Stimulated activated CD8-positive, alpha-beta memory T cell treated with anti-CD3 and anti-CD28 coated beads, Interleukin-4, amount 100 ng/mL, for 48 hours (primary cell): ENCODE measurements at places on chromosomes 2 and 18.

DNA sequence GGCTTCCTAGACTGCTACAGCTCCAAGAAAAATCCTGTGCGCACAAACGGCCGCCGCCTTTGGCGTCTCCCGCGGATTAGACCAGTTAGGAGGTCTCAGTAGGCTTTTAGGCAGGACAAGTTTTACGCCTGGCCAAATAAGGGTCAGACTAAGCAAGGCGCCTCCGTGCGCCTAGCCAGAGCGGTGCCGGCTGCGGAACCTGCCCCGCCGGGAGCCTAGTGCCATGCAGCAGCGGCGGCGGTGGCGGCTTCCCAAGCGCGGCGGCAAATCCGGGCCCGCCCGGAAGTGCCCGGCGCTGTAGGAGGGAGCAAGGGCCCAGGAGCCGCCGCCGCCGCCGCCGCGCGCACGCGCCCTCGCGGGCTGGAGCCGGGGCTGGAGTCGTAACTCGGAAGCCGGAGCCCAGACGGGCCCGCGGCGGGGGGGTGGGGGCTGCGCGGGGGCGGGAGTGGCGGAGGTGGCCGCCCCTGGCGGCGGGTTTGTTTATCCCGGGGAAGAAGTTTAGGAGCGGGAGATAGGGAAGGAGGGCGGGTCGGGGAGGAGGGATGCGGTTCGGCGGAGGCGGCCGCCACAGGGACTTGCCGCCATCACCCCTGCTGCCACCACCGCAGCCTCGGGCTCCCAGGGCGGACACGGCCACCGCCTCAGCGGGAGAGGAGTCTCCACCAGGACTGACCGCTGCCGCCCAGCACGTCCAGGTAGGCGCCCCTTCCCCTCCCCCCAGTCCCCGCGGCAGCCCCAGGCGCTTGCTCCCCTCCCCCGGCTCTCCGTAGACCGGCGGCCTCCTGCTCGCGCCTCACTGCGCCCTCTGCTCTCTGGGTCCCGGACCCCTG lies at the start of gene SPOPL:
SPOPL (plus strand) TSS at position 346 of the 830 bp plus-strand sequence. CDS start 48,447 bp downstream, outside the sequence.
- DNase-seq: peak; percentile 87

DNA sequence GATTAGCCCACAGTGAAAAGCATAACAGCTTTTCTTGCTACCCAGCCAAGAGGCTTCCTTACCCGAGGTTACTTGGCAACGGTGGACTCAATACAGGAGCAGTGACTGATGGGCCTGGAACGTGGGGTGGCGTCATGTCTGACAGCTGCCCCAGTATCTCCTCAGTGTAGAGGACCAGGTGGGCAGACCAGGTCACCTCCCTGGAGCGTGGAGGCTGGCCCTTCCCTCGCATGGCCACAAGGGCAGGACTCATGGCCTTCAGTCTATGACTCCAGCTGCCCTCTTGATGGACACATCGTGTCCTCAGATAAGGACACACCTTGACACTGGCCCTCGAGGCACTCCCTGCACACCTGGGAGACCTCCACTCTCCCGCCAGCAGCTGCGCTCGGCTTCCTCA lies 6.4 kb downstream of the ASPRV1 start:
- no peak for DNase-seq

GRCh38 chr2:148968776-148969319 lies 69.7 kb upstream of the LYPD6B start:
- DNase-seq: no peak

DNA sequence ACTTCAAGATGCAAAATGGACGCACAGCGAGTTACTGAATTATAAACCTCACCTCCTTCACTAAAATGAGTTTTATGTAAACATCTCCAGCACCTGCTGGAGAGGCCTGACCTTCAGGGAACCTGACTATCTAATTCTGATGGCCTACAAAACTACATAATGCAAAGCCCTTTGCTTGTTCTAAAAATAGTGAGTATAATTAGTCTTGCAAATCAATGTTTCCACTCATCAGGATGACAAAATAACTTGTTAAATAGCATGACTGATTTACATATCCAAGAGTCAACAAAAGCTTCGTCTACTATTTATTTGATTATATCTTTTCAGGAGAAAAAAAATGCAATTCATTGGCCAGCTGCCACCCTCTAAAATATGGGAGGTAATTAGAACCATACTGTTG lies 326.3 kb upstream of the MC4R start:
- no peak for DNase-seq

GRCh38 chr2:105803337-105803736 lies 58.6 kb downstream of the NCK2 start:
- DNase-seq: no peak

- DNase-seq: no peak
These were observed 68.2 kb downstream of the UBR3 start for GRCh38 chr2:169895294-169895985.

DNA sequence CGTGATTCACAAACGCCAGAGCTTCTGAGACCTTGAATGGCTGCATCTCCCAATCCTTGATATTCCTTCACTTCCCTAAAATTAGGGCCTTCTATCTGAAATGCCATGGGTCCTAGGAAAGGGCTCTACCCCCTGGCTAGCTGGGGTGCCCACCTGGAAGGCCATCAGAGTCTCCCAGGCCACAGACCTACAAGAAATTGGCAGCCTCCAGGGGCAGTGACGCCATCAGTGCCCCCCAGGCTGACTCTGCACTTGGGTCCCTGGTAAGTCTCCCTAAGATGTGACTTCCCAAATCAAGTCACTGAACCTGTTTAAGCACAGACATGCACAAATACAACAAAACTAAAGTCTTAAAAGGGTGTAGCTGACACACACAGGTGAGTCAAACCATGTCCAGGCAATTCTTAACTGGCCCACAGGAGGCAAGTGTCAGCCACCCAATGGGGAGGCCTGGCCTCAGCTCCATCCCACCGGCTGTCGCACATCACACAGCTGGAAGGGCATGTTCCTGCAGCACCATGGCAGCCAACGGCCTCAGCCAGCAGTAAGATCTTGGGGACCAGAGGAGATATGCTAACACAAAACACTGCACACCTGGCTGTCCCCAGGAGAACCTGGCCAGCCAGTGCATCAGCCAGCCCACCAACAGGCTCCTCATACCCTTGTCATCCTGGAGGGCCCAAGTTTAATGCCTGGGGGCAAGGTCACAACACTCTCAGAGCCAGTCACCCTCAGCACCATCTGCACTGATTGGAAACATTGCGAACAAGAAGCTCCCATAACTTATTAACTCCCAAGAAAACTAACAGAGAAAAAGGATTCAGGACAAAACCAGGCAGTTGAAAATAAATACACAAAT lies 5.2 kb downstream of the PARD6G start:
- no peak for DNase-seq

DNA sequence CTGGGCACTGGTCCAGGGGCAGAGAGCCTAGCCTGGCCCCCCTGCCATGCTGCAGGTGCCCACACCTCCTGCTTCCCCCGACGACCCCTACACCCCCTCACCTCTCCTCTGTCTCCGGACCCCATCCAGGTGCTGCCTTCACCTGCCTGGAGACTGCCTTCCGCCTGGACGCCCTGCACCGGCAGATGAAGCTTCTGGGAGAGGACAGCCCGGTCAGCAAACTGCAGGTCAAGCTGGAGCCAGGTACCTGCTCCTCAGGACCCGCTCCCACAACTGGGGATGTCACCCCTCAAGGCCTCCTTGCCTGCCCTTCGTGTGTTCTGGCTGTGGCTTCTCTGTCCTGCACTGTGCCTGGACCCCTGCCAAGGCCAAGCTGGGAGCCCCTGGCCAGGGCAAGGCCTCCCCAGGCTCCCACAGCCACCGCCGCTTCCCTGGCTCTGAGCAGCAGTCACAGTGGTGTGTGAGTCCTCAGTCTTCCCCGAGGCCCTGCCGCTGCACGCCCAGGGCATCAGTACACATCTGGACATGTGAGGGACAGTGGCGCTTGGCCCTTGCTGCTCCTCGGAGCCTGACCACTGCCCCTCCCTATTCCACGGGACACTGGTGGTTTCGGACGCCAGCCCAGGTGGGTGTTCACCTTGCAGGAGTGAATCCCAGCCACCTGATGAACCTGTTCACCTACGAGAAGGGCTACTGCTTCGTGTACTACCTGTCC lies 6.3 kb downstream of the RNPEPL1 start:
- DNase-seq: no peak

GRCh38 chr2:232955856-232956255 lies 57.2 kb downstream of the NGEF start:
- no peak for DNase-seq

- DNase-seq: no peak
These were observed 281.9 kb downstream of the SRBD1 start for GRCh38 chr2:45329045-45329677.

DNA sequence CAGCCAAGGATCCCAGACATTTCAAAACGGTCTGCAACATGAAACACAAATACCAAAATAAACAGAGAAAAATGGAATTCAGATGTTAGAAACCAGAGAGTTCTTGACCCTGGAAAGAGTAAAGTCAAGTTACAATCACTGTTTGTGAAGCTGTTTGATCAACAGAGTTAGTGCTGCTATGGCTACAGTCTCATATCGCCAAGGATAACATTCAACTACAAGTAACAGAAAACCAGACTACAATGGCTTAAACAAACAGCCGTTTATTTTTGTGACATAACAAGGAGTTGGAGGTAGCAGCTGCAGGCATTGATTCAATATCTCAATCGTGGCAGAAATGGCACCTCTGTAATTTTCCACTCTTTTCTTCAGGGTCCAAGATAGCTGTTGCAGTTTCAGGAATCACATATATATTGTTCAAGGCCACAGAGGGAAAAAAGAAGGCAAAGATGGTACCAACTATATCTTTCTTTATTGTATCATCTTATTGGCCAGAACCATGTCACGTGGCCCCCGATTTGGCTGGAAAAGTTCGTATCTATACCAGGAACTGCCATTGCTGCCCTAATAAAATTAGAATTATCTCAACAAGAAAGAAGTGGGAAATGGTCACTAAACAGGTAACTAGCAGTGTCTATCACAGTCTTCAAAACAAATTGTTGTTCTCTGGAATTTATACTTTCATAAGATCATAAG lies 17.7 kb upstream of the HNRNPLL start:
- no peak for DNase-seq

- no peak for DNase-seq
These were observed 68.3 kb upstream of the MRPS9 start for GRCh38 chr2:104969564-104969963.
